ENCODE measurements at places on chromosomes 7 and 10.

- no peak for DNase-seq
Observed at GRCh38 chr10:111356571-111356970, 279.7 kb downstream of the ADRA2A start.

DNA sequence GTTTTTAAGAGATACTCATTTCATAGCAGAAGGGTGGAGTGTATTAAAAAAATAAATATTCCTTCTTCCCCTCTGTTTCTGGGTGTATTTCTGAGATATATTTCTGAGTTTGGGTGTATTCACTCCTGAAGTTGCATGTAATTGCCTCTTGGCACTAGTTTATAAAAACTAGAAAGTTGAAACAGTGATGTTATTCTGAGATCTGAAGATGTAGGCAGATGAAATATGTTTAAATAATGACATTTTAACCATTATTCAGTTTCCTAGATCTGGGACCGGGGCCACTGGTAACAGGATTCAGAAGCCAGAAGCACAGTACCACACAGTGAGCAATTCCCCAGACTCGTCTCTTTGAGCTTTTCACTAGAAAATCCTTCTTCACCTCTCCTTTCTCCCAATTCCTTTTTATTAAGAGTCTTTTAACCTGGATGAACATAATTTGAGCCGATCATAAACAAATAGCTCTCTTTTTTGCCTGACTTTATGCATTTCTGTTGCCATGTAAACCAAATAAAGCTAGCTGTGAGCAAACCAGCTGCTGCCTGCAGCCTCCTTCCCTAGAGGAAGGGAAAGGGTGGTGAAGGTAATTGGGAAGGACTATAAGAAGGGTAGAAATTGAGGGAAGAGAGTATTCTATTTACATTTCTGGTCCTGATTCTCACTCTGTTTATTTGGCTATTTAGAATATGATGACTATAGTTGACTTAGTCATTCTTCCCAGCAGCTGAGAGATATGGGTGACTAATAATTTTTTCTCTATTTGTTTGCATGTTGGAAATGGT is 101.8 kb upstream of the STRIP2 start:
- DNase-seq, result peak; percentile 11

DNA sequence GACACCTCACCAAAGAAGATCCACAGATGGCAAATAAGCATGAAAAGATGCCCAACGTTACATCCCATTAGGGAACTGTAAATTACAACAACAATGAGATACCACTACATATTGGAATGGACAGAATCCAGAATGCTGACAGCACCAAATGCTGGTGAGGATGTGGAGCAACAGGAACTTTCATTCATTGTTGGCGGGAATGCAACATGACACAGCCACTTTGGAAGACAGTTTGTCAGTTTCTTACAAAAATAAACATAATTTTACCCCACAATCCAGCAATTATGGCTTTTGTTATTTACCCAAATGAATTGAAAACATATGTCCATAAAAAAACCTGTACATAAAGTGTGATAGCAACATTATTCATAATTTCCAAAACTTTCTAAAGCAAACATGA is 176.8 kb downstream of the C7orf25 start:
- DNase-seq, result no peak

DNA sequence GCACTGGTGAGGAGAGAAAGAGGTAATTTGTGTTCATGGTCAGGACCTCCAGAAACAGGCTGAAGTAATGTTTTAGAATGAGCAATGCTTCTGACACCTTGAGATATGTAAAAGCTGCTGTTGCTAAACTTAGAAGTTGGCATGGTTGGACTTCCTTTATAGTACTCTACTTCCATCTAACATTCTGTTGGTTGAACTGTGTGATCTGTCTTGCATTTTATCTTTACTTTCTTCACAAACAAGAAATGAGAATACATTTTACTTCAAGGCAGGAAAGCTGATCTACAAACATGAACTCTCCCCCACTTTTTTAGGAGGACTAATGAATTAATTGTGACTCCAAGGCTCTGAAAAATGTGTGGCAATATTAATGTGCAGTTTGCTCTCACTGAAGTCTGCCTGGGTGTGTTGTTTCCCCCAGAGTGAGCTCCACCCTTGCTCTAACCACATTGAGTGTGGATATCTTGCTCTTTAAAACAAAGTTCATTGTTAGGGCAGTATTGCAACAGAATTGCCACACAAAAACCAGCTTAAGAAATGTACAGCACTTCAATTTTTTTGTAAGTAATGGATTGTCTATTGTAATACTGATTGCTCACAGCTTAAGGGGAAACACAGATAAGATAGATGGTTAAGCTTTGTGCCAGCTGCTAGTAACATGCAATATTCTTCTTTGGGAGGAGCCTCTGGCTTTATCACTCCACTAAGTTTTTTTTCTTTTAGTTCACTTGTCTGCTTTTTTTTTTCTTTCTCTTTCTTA is 69.0 kb downstream of the ADD3 start:
- peak; percentile 86 for DNase-seq

GRCh38 chr7:155782466-155782865 is 29.8 kb downstream of the SHH start:
- DNase-seq, result no peak
